ENCODE measurements at places on chromosomes 3 and 15.
A peak's percentile ranks its signal among the peaks of the same experiment; 100 is the strongest.

GRCh38 chr3:65478551-65479500, 559.9 kb downstream of the MAGI1 start:
- peak; percentile 45 for DNase-seq

DNA sequence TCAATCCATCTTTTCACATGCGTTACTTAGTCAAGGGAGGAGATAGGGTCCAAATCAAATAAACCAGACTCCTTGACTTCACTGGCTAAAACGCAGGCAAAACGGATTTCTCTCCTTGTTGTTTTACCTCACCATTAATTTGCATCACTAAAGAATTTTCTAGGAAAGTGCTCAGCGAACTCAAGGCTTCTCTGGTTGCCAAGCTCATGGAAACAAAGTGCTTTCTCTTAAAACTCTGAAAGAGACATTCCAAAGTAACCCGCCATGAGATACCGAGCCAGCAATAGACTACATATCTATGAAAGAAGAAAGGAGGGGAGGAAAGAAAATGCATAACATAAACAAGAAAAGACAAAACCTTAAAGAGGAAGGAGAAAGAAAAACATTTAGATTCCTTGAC, 211.7 kb upstream of the WNT5A start:
- no peak for DNase-seq

- peak; percentile 21 for DNase-seq
These were observed 75.2 kb downstream of the NEO1 start for GRCh38 chr15:73127302-73127936.

DNA sequence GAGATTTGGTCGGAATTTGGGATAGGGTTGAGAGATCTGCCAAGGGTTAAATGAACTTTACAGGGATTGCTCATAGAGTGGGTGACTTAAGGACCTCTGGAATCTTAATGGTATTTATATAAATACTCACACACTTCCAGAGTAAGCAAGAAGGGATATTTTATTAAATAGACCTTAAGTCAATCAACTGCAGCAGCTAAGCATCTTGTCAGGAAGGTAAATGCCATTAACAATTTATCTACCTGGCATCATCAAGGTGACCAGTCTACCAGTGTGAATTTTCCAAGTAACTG, 123.9 kb downstream of the FEZF2 start:
- DNase-seq: no peak

DNA sequence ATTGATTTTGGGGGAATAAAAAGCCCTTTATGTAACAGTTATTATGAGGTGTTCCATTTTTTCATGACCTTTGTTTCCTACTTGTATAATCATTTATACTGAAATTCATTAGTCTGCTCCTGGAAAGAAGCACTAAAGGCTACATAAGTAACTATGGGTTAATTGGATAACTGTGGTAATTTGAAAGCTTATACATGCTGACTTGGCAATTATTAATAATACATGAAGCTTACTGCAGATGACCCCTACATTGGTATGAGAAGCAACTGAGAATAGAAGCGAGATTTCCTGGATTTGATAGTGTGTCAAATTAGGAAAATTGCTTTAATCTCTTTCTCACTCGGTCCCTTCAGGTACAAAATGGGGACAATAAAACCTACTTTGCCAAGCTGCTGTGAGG, 658.0 kb downstream of the ROBO1 start:
- no peak for DNase-seq

GRCh38 chr3:108250626-108251025, 28.4 kb upstream of the IFT57 start:
- DNase-seq: no peak

- no peak for DNase-seq
These were observed 823 bp upstream of the CCDC71 start for GRCh38 chr3:49166752-49167556.

- DNase-seq: no peak
These were observed 988.7 kb downstream of the NTRK3 start for GRCh38 chr15:87267798-87268197.

GRCh38 chr3:86654806-86655460, 336.0 kb downstream of the VGLL3 start:
- DNase-seq: no peak

- no peak for DNase-seq
These were observed 244.5 kb downstream of the FGF12 start for GRCh38 chr3:192482809-192483208.

GRCh38 chr3:159898147-159898546, 90.5 kb upstream of the IL12A start:
- no peak for DNase-seq

GRCh38 chr15:93942269-93942694, 289.1 kb upstream of the MCTP2 start:
- peak; percentile 60 for DNase-seq

- DNase-seq: no peak
These were observed 39.5 kb downstream of the CFAP100 start for GRCh38 chr3:126434264-126434590.

DNA sequence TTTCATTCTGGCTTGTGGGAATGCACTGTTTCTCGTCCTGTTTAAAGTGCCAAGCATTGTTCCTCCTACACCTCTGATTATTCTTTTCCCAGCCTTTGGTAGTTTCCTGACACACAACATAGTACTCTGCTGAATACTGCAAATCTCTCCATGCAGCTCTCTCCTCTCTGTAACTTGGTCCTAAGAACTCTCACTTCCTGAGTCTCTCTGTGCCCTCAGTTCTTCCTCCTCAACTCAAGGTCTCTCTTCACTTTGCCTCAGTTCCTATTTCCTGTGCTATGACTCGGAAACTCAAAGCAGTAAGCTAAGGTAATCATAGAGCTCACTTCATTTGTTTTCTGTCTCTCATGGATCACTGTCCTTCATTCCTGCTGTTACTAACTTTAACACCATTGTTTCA, 113.4 kb downstream of the ZNF280D start:
- no peak for DNase-seq

DNA sequence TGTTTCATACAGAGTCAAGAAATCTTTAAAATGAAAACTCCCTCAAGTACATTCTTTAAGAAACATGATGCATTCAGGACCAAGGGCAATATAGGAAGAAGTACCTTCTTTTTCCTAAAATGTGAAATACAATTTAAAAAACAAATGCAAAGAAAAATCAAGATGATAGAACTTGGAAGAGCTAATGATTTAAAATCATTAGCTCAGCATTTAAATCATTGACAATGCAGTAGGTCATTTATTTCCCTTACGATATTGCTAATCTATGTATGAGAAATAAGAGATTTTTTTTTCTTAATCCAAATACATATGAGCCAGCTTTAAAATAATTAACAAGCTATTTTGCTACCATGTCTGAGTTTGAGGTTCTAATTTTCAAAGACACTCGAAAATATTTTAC, 105.5 kb downstream of the HHLA2 start:
- DNase-seq: no peak

DNA sequence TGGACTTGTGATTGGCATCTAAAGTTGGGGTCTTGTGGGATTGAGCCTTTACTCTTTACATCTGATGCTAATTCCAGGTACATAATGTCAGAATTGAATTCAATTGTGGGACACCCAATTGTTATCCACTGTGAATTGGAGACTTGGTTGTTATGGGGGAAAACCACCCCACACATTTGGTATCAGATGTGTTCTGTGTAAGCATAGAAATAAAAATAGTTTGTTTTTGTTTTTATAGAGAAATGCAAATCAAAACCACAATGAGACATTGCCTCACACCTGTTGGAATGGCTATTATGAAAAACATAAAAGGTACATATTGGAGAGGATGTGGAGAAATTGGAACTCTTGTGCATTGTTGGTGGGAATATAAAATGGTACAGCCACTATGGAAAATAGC, 58.5 kb downstream of the CPA3 start:
- no peak for DNase-seq

GRCh38 chr3:76624164-76624563, 415.7 kb upstream of the ROBO2 start:
- DNase-seq: no peak

Measured in NCI-H526 (cell line).